Stimulated activated CD4-positive, alpha-beta T cell treated with anti-CD3 and anti-CD28 coated beads, TNF-alpha, amount 100 ng/mL, for 48 hours (primary cell): ENCODE measurements at places on chromosomes 2 and 18.

- no peak for DNase-seq
Observed at GRCh38 chr2:23564615-23564960, 179.6 kb downstream of the KLHL29 start.

GRCh38 chr2:111062417-111062816, 58.3 kb upstream of the BCL2L11 start:
- DNase-seq = no peak

DNA sequence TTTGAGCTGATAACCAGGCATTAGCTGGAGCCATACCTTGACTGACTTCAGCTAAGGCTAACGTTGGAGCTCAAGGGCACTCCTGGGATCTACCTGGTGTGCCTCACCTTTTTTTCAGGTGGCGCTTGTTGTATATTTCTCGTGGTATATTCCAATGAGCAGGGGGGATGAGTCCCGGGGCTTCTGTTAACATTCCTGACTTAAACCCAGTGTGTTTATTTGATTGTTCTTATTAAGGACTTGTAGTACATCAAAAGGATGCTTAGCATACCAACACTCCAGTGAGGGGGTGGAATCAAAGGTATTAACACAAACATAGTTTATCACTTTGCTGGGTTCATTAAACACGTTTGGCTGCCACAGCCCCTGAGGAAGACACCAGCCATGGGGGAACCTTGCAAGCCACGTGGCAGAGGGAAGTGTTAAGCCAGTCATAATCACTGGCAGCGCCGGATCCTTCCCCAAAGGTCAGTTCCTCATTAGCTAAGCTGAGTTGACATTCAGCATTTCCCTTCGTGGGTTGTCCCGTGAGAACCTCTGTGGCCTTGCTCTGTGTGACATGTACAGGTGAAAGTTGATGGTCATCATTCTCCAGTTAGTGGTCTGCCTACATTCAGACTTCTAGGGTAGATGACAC, 119.5 kb upstream of the MCFD2 start:
- no peak for DNase-seq

DNA sequence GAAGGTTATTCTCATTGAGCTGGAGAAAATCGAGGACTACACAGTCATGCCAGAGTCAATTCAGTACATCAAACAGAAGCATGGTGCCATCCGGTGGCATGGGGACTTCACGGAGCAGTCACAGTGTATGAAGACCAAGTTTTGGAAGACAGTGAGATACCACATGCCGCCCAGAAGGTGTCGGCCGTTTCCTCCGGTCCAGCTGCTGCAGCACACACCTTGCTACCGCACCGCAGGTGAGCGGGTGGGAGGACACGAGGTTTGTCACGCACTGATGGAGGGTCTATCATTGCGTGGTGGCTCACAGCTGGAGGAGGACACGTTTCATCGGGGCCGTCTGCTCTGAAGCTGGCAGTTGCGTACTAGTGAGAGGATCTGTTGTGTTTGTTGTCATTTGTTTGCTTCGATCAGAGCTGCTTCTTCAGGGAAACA, 48.2 kb downstream of the IL1RL2 start:
- no peak for DNase-seq

- DNase-seq = no peak
Observed at GRCh38 chr18:48229552-48229981, 179.6 kb downstream of the ZBTB7C start.

GRCh38 chr2:207258263-207258991, 92.7 kb upstream of the KLF7 start:
- no peak for DNase-seq

DNA sequence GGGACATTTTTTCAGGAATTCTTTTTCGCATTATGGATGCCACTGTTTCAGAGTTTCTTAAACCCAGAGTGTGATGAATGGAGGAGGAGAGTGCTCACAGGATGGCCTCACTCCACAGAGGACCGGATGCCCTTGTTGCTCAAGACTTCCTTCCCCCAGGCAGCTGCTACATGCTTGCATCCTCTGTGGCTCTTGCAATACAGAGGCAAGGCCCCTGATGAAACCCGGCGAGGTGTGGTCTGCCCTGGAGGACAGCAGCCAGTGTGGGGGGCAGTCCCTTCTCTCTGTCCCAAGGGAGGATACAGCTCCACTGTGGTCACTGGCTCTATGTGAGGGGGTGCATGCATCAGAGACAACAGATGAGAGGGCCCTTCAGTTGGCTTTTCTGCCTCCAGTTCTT, 109.6 kb downstream of the SH3RF3 start:
- DNase-seq = no peak

DNA sequence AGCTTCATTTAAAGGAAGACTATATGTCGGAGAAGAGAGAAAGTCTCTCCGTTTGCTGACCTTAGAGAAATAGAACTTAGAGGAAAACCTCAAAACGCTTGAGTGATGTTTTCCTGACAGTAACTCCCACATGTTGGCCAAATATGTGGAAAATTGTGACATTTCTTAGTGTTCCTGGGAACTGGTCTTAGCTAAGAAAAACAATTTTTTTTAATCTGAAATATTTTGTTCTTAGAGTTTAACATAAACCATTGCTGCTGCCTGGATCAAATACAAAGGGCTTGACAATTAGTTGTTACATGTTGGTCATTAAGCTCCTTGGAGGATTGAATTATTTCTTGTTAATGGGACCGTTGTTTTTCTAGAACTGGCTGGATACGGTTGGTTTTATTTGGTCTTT, 16.3 kb downstream of the DYNC2LI1 start:
- no peak for DNase-seq

GRCh38 chr18:64330161-64330560, 181.3 kb upstream of the LINC00305 start:
- no peak for DNase-seq

DNA sequence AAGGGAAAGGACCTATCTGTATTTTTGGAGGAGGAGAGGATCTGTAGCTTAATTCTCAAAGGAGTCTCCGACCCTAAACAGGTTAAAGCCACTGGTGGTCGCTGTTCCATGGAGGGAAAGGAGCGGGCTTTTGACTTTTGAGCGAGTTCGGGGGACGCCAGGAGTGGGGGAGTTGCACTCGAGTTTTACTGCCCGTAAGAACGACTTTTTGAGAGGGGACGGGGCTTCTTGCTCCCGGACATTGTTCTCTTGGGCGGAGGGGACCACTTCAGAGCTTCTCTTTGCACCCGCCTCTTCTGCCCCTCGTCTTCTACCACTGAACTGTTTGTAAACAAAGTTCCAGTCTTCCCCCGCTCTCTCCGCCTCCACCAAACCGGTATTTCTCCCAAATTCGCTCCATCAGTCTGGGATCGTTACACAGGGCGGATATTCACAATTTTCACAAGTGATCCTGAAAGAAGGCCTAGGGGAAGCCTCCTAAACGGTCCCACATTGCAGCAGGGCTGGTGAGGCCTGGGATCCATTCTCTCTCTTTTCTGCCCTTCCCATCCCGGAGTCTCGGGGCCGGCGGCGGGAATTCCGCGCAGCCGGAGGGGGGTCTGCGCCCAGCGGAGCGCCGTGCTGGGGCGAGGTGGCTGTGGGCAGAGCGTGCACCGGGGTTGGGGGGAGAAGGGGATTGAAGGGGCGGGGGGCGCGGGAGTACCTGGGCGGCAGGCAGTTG, 6.6 kb downstream of the DLX2 start:
- DNase-seq = no peak

DNA sequence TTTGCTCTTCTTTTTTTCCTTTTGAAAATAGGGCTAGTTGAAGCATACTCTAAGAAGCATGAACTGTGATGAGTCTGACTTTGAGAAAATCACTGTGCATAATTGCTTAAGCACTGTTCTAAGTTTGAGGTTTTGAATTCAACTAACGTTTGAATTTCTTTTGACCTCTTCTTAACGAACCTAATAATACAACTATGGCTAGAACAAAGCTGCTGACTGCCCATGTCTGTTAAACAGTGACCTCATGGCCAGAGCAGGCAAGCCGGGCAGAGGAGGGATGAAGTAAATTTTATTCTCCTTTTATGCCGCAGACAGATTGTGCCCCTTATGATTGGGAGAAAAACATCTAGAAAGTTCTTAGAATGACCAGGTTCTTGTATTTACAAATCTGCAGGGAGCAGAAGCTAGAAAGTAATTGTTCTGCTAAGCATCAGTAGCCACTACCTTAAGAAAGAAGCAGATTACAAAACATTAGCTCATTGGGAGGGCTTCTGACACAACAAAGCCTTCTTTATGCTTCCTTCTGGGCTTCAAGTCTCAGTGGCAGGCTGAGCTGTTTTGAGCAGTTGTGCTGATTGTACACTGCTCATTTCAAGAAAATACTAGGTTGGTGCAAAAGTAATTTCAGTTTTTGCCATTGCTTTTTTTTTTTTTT, 97.8 kb upstream of the RASGRP3 start:
- no peak for DNase-seq

GRCh38 chr2:182381225-182381624, 45.6 kb downstream of the PDE1A start:
- no peak for DNase-seq

- DNase-seq = no peak
Observed at GRCh38 chr2:1869248-1869647, 124.9 kb upstream of the PXDN start.

- DNase-seq = no peak
Observed at GRCh38 chr2:155382776-155383175, 684.3 kb downstream of the KCNJ3 start.

GRCh38 chr18:5974696-5975095, 79.4 kb upstream of the TMEM200C start:
- no peak for DNase-seq

- no peak for DNase-seq
Observed at GRCh38 chr2:78890935-78891334, 134.6 kb upstream of the REG3G start.

DNA sequence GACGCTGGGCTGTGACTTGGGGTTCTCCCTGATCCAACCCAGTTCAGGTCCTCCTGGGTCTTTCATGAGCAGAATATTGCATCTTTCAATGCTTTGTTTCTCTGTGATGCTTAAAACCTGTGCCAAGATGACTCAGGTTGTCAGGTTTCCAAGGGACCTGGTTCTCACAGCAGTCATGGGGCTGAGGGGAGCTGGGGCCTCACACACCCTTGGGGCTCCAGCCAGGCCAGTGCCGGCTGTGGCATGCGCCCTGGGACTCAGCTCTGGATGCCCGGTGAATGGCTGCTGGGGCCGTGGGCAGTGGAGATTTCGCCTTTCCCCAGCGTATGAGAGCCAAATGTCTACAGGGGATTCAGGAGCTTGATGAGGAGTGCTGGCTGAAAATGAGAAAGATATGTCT, 29.6 kb downstream of the EDAR start:
- DNase-seq = no peak

DNA sequence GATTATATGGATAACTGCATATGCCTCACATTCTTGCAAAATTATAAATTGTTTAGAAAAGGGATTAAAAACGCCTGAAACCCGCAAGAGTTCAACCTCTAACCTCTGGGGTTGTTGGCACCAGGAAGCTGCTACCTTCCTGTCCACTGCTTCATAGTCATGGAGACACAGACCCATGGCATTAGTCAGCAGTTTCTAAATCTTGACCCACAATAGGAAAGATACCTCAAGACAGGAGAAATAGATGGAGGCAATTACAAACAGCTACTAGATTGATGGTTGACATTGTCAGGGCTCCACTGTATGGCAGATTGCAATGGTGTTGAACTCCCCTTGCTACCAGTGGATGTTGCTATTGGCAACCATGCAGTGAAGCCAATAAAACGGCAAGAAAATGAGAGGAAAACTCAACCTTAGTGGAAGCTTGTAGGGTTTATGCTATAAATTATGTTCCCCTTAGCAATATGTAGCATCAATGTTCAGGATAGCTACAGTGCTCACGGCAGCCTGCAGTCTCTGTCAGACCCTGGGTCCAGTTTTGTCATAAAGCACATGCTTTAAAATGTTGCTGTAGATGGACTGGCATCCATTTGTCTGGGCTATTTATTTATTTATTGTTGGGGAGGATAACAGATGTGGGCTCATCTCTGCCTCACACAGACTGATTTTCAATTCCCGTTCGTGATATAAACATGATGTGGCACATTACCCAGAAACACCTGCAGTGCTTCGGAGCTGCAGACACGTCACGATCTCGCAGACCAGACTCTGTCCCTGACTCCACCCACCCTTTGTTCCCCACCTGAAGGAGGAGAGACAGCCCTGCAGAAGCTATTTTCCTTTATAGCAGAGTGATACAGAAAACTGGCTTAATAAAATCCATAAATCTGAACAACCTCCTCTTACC, 233.4 kb downstream of the AGPS start:
- no peak for DNase-seq

DNA sequence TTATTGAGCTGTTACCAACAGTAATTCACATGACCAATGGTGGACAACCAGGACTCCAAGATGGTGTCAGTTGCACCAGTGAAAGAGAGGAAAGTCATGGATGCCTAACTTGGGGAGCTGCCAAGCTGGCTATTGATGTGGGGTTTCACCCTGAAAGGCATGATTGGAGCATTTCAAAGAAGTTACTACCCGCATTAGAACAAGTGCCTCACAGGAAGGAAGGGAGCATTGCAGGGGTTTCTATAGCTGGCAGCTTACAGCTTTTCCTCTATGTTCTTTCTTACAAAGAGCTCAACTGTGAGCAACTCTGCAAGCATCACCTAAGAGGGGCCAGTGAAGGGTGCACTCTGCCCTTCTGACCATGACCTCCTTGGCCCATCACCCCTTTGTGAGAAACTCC, 93.1 kb downstream of the TNFRSF11A start:
- no peak for DNase-seq

GRCh38 chr18:27004056-27004829, 138.7 kb upstream of the AQP4 start:
- DNase-seq = no peak

GRCh38 chr2:667332-667999, 9.7 kb downstream of the TMEM18 start:
- no peak for DNase-seq

- no peak for DNase-seq
Observed at GRCh38 chr2:120622159-120622869, 113.4 kb upstream of the GLI2 start.
